Ovary (tissue), 10 donors: ENCODE measurements at places on chromosomes 5 and 9. TPM values are rescaled to one million over a fixed set of nuclear protein-coding genes. Genes with fewer than 3 reads are reported as not detected.

The SPINK6 gene
- total RNA-seq = not detected

DNA sequence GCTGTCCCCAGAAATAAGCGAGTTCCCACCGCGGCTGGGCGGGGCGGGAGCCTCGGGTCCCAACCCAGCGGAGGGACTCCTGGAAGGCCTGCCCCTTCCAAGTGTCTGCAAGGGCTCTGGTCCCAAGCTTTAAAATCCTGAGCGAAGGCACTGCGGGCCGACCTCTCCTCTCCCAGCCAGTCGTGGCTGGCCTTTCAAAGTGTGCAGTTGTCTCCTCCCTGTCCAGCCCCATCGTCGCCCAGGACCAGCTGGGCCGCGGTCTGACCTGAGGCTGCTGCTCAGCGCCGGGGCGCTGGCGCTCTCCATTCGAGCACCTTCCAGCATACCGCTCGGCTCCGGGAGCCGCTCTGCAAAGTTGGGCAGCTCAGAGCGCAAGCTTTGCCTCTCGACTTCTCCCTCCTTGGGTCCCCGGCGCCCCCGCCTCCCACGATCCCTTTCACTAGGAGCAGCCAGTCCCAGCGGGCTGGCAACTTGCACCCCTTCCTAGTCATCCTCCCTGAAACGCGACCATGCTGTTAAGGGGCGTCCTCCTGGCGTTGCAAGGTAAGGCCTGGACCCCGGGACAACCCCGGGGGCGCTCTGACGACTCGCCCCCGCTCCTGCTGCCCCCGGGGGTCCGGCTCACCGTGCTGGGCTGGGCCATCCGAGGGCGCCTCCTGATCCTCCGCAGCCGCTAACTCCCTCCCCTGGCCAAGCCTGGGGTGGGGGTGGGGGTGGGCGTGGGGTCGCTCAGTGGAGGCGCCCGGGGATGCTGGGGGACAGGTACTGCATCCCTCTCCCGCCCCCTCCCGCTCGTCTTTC lies at the start of gene MAMDC2:
MAMDC2 (plus strand) TSS at position 160 of the 801 bp plus-strand sequence; CDS start at position 510, 350 bp downstream.
- DNase-seq = peak; percentile 68

The EQTN gene
- 0.92 TPM for total RNA-seq

The TAF11L10 gene
- total RNA-seq = not detected

- DNase-seq = no peak
Observed at GRCh38 chr9:79969393-79970145, 397.8 kb downstream of the TLE4 start.

GRCh38 chr9:93300585-93301081 lies 116.7 kb downstream of the WNK2 start:
- DNase-seq = no peak

GRCh38 chr5:24391816-24392215 lies 253.0 kb downstream of the CDH10 start:
- DNase-seq = no peak

The EGR1 gene
- 346 TPM for total RNA-seq

GRCh38 chr9:92055624-92056023 lies 59.6 kb downstream of the SPTLC1 start:
- no peak for DNase-seq

The PCDHA9 gene
- total RNA-seq = 0.60 TPM

DNA sequence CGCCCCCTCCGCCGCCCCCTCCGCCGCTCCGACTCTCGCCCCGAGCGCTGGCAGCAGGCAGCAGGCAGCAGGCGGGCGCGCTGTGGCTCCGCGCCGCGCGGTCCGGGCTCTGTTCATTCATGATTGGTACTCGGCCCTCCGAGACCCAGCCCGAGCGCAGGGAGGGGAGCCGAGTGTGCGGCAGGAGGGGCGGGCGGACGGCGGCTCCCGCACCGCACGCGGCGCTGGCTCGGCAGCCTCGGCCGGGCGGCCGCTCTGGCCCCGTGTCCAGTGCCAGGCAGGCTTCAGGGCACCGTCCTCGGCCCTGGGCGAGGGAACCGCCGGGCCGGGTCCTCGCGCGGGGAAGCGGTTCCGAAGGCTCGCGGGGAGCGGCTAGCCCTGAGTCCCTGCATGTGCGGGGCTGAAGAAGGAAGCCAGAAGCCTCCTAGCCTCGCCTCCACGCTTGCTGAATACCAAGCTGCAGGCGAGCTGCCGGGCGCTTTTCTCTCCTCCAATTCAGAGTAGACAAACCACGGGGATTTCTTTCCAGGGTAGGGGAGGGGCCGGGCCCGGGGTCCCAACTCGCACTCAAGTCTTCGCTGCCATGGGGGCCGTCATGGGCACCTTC lies at the start of gene KCNIP1:
KCNIP1 (plus strand) TSS at position 31 of the 607 bp plus-strand sequence.
- DNase-seq = no peak

The RAB3C gene
- total RNA-seq = 0.35 TPM

- no peak for DNase-seq
Observed at GRCh38 chr9:105206496-105206820, 38.0 kb upstream of the SLC44A1 start.

DNA sequence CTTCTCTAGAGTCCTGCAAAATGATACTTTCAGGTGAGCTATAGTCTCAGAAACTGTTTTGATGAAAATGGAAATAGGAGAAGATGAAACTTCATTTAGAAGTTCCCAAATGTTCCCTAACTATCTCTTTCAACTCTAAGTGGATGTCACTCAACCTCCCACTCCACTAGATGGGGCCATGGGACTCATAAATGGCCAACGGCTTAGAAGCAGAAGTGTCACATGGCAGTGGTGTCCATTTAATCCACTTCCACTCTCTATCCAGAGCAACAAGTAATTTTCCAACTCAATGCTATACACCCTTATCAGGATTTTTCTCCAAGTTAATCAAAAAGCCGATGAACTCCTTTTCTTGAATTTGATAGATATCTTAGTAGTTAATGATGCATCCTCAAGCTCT lies 295.7 kb downstream of the EDIL3 start:
- no peak for DNase-seq

The GALNT10 gene
- total RNA-seq = 37.2 TPM

GRCh38 chr5:101535626-101536025 lies 632.5 kb upstream of the ST8SIA4 start:
- DNase-seq = no peak

DNA sequence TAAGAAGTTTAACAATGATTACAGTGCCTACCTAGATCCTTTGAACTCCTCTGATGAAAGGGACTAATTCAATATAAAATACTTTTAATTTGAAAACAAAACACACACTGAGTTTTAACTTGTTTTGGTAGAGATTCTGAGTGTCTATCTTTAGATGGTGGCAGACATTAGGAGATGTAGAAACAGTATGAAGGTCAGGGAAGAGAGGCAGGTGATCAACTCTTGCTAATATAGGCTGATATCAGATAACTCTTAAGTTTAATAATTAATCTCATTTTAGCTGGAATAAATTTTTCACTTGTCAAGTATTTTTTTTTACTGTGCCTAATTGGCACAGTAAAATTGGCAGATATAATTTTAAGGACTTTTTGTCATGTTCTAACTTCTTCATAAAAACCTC lies 30.8 kb downstream of the POC5 start:
- DNase-seq = no peak
